ENCODE measurements at places on chromosomes 1 and 21.

DNA sequence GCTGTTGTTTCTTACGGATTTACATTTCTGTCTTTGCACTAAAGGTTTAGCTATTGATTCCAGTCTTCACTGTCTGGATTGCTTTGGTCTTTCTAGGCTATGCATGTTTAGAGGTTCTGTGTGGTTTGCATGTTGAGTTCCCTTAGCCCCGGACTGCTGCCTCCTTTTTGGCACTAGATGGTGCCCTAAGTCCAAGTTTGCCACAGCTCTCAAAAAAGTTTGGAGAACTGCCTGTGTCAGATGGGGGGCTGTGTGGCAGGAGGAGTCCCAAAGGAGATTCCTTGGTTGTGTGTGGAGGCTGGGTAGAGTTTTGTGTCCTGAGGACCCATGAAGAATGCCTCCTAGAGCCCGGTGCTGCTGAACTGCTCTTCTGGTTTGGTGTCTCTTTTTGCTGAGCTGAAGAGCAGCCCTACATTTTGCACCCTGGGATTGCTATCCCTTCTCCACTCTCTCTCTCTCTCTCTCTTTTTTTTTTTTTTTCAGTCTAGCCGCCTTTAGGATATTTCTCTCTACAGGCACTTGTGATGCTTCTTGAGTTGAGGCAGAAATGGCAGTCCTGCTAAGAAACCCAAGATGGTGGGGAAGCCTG is 74.4 kb downstream of the PTGS2 start:
- no peak for DNase-seq

GRCh38 chr1:244231193-244231571 is 180.1 kb downstream of the ZBTB18 start:
- DNase-seq = no peak

- no peak for DNase-seq
Measured at GRCh38 chr1:175893192-175893591, 149.8 kb upstream of the TNR start.

DNA sequence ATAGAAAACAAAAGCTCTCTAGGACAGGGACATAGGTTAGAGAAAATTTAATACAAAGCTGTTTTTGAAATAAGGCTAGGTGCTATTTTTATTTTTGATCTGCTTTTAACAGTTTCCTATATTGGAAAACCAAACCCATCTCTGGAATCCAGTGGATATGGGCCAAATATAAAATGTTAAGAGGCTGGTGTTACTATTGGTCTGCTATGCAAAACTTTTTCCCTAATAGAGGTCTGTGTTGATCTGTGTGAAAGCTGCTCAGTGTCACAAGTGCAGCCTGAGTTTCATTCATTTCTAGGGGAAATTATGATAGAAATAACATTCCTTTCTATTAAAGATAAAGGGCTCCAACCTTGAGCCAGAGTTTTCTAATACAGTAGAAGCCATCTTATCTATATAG is 116.4 kb downstream of the OLFML2B start:
- no peak for DNase-seq

DNA sequence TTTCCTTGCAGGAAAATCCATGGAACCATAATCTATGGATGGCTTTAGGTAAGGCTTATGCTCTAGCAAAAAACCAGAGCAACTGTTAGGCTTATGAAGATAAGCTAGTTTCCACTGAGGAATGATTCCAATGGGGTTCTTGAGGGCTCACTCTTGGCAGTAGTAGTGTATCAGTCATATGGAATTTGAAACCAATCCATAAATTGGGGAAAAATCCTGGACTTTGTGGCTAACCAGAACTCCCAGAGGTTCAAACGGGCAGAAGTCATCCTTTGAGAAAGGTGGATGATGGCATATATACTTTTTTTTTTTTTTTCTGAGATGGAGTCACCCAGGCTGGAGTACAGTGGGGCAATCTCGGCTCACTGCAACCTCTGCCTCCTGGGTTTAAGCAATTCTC is 54.2 kb upstream of the ATF3 start:
- no peak for DNase-seq

- DNase-seq = no peak
Measured at GRCh38 chr21:36859744-36860501, 106.5 kb downstream of the HLCS start.

- peak; percentile 47 for DNase-seq
Measured at GRCh38 chr1:17586172-17586964, 46.9 kb downstream of the ARHGEF10L start.

DNA sequence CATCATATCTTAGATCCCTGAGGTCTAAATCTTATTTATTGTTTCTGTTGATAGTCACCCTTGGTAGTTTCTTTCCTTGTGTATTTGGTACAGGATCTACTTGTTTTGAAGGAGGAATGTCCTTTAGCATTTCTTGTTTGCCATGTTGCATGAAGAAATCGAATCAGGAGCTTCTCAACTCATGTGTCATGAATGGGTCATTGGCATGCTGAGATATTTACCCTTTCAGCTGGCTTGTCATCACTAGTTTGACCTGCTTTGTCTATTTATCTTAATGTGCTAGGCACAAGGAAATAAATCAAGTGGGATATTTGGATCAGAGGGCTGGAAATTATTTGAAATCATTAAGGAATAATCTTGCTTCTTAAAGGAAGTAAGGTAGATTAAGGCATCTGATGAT is 23.8 kb downstream of the THEM4 start:
- no peak for DNase-seq

DNA sequence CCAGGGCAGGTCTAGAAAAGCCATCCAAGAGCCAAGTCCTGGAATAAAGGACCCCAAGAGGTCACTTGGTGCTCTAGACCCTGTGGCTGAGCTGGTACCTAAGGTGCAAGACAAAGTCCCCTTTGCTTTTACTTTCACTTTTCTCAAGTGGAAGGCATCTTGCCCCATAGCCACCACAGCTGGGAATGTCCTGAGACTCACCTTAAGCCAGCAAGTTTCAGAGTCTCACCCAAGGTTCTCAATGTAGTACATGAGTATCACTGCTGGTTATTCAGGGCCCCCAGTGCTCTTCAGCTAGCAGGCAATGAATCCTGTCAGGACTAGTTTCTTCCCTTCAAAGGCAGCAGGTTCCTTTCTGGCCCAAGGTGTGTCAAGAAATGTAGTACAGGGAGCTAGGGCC is 67.5 kb downstream of the UROD start:
- DNase-seq = no peak

DNA sequence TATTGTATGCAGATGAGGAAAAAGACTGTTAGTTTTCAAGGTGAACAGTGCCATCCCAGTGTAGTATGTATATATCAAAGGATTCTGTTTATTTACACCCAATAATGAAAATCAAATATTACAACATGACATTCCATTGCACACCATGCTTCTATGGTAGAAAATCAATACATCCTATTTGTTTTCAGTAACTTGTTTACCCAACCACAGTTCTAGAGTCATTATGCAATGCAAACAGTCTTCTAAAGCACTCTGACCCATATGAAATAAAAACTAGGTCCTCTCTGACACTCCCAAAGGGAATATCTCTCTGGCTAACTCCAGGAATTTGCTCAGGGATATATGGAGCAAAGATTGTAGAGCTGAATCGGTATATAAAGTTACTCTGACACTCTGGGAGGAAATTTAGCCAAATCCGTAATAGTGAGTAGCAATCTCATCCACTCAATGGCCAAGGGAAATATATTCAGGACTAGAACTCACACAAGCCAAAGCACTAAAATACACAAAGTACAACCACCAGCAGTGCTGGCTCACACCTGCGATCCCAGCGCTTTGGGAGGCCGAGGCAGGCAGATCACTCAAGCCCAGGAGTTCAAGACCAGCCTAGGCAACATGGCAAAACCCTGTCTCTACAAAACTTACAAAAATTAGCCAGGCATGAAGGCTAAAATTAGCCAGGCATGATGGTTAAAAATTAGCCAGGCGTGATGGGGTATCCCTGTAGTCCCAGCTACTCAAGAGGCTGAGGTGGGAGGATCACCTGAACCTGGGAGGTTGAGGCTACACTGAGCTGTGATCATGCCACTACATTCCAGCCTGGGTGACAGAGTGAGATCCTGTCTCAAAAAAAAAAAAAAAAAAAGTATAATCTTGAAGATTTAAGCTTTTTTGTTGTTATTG is 75.2 kb downstream of the RERE start:
- no peak for DNase-seq

DNA sequence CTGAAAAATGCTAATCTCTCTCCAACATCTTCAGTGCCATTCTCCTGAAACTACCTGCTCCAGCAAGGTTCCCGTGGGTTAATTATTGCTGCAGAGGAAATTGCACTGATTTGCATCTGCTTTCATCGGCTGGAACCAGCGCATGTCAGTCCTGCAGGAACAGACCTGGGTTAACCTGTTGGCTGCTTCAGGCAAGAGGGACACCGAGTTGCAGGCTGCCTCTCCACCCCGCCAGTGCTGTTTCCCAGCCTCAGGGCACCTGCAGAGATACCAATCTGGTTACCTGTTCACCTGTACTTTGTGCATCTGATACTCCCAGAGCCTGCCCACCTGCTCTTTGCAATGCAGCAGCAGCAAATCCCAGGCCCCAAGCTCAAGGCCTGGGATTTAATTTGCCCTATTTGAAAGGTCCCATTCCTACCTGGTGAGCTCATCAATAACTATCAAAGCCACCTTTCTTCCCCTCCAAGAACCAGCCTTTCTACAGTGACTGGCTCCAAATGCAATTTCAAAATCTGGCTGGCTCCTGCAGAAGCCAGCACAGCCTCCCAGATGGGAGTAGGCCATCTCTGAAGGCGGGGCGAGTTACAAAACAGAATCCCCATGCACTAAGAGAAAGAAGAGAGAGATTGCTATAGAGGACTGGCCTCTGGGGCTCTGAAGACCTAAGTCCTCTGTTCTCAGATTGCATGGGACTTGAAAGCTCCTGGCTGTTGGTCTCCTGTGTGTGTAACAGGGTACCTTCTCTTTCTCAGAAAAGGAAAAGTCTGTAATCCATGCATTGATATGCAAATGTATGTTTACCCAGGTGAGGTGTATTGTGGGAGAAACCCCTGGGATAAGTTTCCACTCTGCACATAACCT is 67.8 kb downstream of the TOMM20 start:
- no peak for DNase-seq

GRCh38 chr1:246005067-246005466 is 502.0 kb downstream of the SMYD3 start:
- DNase-seq = peak; percentile 91

- DNase-seq = no peak
Measured at GRCh38 chr1:238345837-238346236, 455.1 kb upstream of the ZP4 start.

GRCh38 chr1:24911651-24912155 is 18.4 kb downstream of the RUNX3 start:
- DNase-seq = no peak

DNA sequence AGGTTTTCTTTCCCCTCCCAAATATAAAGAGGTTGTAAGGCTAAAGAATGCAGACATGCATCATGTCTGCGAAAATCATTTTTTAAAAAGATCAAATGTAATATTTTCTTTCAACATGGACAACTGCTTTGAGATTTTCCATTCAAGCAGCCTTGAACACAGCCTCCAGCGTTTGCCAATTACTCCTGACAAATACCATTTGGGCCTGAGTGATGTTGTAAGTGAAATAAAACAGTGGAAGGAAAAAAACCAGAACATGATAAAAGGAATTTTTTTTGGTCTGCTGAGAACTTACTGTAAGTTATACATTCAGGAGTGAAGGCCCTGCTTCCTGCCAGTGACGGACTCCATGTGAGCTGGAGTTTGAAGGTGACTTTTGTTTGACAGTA is 37.2 kb downstream of the SETD4 start:
- DNase-seq = no peak

- peak; percentile 85 for DNase-seq
Measured at GRCh38 chr1:179881642-179882252, 338 bp upstream of the TOR1AIP1 start.

DNA sequence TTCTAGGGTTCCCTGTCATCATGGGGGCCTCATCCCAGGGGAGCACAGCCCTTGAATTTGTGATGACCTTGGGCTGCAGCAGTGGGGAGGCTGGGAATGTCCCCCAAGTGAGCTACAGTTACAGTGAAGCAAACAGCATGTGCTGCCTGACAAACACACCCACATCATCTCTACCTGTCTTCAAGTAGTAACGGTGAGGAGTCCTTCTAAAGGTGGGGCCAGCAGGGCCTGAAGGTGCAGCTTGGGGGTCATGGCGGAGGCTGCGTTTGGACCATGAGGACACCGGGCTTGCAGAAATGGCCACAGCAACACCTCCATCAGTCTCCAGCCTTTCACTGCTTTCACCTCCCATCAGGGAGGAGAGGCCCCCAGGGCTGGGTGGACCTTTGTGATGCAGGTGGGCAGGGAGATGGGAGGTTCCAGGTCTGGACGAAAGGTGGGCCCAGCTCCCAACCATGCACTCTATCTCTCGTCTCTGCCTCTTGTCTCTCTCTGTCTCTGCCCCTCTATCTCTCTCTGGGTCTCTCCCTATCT is 55.7 kb downstream of the WNT9A start:
- no peak for DNase-seq

DNA sequence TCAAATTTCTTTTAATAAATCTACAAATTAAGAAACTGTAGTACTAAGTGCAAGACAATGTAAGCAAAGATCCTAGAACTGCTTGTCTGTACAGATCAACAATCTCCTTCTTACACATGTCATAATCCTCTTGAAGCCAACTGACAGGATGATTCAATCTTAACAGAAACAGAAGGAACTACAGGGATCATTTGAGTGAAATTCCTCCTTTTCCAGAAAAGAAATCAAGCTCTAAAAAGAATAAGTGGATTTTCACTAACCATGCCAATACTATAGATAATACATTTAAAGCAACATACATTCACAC is 53.2 kb downstream of the RAB3GAP2 start:
- DNase-seq = no peak

GRCh38 chr21:16741141-16741665 is 771.6 kb upstream of the CXADR start:
- no peak for DNase-seq

DNA sequence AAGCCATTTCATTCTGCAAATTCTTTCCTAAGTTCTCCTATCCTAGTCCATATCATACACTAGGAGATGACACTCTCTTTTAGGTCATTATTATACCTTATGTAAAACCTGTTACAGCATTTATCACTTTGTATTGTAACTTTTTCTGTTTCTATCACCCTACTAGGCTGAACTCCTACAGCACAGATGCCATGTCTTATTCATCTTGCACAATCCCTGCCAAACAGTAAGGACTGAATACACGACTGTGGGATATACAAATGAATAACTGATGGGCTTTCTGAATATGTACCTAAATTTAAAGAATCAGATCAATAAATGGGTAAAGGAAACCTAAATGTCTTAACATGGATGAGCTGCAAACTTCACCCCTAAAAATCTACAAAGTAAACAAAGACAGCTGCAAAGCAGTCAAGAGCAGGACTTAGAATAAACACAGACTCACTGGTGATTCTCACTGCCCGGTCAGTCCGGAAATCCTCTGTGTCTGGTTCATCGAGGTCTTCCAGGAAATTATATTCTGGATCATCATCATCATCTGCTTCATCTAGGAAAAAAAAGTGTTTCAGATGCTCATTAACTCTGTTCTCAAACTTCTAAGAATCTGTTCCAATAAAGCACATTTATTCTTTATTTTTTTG is 62.3 kb downstream of the GON4L start:
- no peak for DNase-seq

DNA sequence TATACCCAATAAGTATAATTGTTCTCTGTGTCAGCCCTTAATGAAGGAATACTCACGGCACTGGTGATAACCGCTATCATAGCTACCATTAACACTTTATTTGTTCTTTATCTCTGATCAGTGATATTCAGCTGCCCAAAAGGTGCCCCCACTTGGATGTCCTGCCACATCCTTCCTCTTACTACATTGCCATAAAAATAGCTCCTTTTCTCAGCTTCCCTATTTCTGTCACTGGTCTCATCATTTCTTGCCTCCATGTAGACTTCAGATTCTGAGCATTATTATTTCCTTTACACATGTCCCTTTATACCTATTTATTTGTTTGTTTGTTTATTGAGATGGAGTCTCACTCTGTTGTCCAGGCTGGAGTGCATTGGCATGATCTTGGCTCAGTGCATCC is 2.7 kb upstream of the RAB29 start:
- DNase-seq = no peak

All from skeletal muscle cell (primary cell).